Stimulated activated CD4-positive, alpha-beta T cell treated with anti-CD3 and anti-CD28 coated beads, Interleukin-1b, Interleukin-23, amount 100 ng/mL, for 1 hour (primary cell): ENCODE measurements at places on chromosomes 13 and 19.

DNA sequence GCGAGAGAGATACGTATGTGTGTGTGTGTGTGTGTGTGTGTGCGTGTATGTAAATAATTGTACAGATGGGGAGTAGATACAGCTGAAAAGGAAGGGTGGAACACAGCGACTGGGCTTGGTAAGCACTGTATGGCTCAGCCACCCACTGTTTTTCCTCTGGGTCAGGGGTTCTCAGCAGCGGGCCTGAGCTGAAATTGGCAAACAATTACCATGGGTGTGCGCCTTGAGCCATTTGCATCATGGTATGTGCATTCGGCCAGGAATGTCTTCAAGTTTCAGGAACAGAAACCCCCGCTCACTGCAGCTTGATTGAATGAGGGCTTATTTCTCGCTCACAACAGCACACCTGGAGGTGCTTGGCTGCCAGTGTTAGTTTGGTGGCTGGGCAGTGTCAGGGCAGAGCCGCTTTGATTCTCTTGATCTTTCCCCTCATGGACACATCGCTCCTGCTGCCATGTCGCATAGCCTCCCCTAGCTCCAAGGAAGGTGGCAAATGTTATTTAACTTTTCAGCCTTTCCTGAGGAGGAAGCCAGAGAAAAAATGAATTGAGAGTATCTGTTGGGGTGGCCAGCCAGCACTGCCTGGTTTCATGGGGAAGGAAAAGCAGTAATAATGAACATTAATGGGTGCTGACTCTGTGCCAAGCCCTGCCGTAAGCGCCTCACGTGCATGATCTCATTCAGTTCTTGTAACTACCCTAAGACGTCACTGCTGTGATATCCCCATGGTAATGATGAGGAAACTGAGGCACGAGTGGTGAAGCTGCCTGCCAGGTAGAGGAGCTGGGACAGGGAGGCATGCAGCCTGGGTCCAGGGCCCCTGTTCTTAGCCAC is 126.9 kb downstream of the SIPA1L3 start:
- no peak for DNase-seq

- no peak for DNase-seq
Measured at GRCh38 chr13:27379126-27379525, 45.3 kb upstream of the GTF3A start.

DNA sequence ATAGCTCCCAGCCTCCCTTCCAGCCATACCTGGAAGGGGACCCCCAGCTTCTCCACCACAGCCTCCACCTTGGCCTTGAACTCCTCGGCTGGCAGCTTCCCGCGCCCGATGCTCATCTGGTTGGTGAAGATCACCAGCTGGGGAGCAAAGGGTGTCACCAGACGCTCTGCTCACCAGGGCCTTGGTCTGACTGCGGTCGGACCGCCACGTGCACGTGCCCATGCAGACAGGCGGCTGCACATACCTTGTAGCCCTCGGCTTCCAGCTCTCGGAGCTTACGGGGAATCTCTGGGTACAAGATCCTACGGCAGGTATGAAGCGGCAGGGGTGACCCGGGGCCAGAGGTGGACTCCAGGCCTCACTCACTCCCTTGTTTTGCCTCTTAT is 3.4 kb downstream of the PNKP start:
- no peak for DNase-seq

GRCh38 chr19:8445488-8446001 is 770 bp downstream of the HNRNPM start:
- peak; percentile 21 for DNase-seq

DNA sequence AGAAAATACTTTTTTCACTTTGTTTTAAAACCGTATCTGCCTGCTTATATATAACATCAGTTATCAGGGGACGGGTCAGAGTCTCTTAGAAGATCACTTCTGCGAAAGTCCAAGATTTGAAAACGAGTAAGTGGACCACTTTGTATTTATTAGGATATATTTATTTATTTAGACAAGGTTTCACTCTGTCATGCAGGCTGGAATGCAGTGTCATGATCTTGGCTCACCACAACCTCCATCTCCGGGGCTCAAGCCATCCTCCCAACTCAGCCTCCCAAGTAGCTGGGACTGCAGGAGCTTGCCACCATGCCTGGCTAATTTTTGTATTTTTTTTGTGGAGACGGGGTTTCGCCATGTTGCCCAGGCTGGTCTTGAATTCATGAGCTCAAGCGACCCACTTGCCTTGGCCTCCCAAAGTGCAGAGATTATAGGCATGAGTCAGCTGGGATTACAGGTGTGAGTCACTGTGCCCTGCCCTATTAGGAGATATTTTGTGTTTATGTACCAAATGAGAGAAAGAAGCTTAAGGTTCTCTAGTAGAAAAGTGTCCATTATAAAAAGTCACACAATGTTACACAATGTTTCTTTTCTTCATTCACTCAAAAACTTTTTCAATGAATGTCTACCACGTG is 39.5 kb downstream of the RASL11A start:
- DNase-seq, result no peak

- DNase-seq, result no peak
Measured at GRCh38 chr13:21814604-21815003, 143.7 kb downstream of the FGF9 start.

- DNase-seq, result no peak
Measured at GRCh38 chr13:87981416-87981815, 310.2 kb downstream of the SLITRK5 start.

- DNase-seq, result no peak
Measured at GRCh38 chr13:50687545-50687944, 155.9 kb downstream of the DLEU7 start.

- DNase-seq, result no peak
Measured at GRCh38 chr19:3094601-3095440, 659 bp downstream of the GNA11 start.

DNA sequence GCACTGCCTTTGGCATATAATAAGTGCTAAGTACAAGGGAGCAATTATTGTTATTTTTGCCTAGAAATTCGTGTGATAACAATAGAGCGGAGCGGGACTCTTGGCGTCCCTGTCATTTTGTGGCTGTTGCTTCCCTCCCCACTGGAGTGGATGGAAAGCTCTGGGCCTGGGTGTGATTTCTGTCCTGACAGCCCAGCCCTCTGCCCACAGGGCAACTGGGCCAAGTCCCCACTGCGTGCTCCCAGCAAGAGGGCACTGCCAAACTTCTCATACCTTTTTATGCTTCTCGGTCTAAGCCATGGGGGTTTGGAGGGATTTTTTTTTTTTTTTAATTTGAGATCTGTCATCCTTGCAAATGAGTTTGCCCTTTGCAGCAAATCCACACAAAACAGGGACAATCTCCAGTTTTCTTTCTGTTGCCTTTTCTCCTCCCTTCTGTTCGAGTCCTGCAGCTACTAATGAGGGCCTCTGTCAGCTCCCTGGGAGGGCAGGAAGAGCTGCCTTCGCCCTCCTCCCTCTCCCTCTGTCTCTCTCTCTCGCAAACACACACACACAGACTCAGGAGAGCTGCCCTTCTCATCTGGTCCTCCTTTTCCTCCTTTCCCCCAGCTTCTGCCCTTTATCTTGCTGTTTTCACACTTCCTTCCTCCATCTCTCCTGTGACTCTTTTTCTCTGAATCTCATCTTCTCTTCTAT is 103.9 kb downstream of the DNAJC15 start:
- no peak for DNase-seq

GRCh38 chr13:37229931-37230330 is 124.5 kb upstream of the CSNK1A1L start:
- no peak for DNase-seq

- no peak for DNase-seq
Measured at GRCh38 chr19:7676376-7676775, 514 bp upstream of the MCEMP1 start.
